ENCODE measurements at places on chromosomes 12 and 14.

DNA sequence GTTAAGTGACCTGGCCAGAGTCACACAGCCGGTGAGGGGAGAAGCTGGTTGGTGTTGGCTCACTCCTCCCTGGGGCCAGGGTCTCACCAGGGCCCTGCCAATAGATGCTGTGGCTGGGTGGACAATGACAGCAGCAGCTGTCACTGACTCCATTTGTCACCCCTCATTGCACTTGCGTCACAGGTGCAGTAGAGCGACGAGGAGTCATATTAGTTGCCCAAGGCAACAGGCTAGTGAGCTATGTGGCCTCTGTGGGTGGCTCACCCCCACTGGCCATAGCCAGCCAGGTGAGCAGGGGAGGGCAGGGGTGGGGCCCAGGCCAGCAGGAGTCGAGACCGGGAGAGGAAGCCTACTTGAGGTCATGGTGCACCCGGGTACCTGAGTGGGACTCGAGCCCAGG lies 9.7 kb downstream of the SLC25A47 start:
- no peak for DNase-seq

- no peak for DNase-seq
Measured at GRCh38 chr12:131684015-131684725, 26.7 kb upstream of the SFSWAP start.

DNA sequence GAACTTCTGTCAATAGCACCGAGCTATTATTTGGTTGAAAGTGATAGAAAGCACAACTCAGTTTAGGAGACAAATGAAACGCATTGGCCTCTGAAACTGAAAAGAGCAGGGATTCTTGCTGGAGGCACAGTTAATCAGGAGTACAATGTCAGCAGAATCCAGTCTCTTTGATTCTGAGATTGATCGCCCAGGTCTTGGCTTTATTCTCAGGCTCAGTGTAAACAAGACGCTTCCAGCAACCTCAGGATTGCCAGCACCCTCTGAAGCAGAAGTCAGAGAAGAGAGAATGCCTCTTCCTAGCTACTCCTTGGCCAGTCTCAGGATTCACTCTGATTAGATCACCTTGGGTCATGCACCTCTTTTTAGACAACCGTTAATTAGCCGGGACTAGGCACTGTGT lies 11.8 kb upstream of the OTUB2 start:
- DNase-seq: no peak

DNA sequence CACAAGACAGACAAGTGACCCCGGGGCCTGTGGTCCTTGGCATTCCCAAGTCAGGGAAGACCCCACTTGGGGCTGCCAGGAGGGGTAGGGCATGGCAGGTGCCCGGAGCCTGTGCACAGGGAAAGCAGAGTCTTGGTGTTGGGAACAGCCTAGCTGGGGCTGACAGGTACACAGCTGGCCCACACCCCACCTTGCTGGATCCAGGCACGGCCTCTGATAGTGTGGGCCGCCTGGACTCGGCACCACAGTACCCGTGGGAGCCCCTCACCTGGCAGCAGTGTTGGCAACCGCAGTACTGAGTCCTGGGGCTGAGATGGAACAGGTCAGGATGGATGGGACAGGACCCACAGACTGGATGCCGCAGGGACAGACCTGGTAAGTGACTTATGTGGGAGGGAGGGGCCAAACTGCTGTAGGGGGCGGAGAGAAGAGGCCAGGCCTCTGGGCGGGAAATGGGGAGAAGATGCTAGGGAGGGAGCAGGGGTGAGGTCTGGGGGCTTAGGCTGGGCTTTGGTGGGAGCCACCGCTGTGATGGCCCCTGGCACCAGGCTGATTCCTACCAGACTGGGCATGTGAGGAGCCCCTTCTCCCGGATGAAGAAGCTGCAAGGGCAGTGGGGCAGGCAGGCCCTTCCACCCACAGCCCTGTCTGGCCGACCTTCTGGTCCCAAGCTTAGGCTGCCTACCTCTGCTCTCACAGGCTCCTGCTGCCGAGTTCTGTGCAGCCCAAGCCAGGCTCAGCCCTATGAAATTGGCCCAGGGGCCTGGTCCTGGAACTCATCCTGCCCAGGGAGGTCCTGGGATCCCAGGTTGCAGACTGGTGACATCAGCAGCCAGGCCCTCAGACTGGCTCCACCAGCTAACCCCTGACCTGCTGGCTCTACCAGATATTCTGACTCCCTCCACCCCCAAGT lies at the start of gene TGM1:
Gene TGM1 (minus strand): TSS at position 357 of the 913 bp plus-strand sequence. CDS start 825 bp downstream, outside the sequence.
- DNase-seq: no peak

GRCh38 chr12:112677050-112677765 lies 114.3 kb upstream of the RPH3A start:
- DNase-seq: no peak

DNA sequence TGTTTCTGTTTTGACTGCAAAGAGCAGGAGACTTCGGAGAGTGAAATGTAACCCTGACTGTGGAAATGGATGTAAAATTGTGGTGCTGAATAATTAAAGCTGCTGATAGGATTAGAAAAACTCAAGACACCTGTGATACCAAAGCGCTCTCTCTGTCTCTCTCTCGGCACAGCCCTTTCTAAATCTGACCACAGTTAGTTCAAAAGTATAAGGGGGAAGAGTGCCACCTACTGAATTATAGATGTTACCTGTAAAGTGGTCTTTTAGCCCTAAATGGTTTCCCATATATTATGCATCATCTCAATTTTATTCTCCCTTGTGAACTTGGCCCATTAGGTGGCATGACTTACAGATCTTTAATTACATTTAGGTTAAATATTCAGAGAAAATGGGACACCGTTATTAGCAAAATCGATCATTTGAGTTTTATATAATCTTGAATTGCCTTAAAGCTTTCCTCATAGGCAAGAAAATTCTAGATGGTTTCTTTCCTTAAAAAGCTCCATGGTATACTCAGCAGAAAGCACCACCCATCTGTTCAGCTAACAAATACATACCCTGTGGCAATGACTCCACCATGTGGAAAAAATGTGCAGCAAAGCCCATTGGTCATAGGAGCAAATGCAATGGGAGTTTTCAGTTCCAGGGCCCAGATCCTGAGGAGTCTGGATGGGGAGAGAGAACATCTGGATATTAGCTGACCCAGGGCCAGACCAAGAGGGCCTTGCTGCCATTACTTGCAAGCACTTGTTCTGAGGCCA lies 18.1 kb downstream of the RFC5 start:
- no peak for DNase-seq

- no peak for DNase-seq
Measured at GRCh38 chr12:117047810-117048584, 51.2 kb downstream of the TESC start.

- peak; percentile 9 for DNase-seq
Measured at GRCh38 chr14:92615451-92615850, 101.9 kb downstream of the RIN3 start.

GRCh38 chr14:67357186-67357968 lies 2.2 kb downstream of the ATP6V1D start:
- no peak for DNase-seq

- DNase-seq: no peak
Measured at GRCh38 chr14:44981198-44981597, 19.2 kb downstream of the TOGARAM1 start.

GRCh38 chr14:30125322-30125979 lies 197.8 kb upstream of the PRKD1 start:
- DNase-seq: no peak

DNA sequence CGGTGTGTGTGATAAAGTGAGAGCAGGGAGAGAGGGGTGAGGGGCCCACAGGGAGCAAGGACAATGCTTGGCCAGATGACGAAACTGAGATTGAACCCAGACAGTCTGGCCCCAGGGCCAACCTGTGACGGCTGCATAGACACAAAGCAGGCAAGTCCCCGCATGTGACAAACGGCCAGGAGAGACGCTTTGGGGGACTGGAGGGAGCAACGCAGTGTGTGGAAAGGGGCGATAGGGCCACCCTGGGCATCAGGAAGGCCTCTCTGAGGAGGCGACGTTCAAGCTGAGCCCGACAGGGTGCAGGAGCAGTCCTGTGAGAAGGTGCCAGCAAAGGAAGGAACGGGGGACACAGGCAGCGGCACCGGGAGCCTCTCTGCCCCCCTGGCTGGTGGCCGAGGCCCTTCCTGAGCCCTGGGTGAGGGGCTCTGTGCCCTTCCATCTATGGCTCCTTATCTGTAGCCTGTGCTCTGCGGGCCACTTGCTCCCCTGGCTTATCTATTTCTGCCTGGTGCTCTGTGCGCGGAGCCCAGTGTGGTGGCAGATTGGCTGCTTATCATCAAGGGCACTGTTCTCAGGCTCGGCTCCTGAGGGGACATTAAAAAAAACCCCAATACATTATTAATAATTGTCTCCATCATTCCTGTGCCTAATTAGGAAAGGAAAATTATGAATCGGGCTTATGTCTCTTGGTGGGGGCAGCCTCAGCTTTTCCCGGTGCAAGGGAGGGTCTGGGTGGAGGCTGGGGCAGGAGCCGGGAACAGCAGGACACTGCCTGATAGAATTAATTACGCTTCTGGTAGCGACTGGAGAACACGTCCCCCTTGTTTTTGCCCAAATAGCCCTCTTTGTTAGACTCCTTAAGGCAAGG lies 39.8 kb downstream of the PRIMA1 start:
- no peak for DNase-seq

GRCh38 chr12:75591628-75592027 lies 80.2 kb upstream of the KRR1 start:
- no peak for DNase-seq

GRCh38 chr14:37932008-37932407 lies 275.7 kb upstream of the SSTR1 start:
- no peak for DNase-seq

GRCh38 chr14:51928568-51928967 lies 60.8 kb upstream of the RTRAF start:
- DNase-seq: no peak

- DNase-seq: no peak
Measured at GRCh38 chr14:91649930-91650329, 82.0 kb downstream of the CATSPERB start.

DNA sequence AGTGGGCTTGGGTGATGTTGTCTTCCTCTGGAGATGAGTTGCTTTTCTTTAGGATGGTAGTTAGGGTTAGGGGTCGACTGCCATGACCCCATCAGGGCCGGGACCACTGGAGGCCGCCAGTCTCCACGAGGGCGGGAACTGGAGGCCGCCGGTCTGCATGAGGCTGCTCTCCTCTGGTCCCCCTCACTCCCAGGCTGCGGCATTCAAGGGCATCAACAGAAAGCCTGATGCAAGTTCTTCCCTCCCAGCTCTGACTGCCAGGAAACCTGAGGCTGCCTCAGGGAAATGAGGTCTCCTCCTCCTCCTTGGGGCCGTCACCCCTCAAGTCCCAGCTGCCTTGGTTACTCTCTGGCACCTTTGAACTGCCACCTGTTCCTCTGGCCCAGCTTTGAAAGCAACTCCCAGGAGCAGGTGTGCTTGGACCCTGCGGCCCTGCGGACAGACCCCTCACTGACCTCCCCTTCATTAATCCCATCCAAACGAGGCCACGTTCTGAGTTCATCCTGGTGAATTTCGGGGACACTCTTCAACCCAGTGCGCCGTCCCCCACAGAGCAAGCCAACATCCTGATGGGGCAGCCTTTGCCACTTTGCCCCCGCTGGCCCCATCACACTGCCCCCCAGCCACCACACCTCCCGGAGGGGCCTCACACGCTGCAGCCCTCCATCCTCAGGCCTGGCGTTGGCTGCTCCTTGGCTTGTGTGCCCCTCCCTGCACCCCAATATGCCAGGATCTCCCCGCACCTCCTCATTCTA lies 37.2 kb upstream of the FBRSL1 start:
- DNase-seq: no peak

DNA sequence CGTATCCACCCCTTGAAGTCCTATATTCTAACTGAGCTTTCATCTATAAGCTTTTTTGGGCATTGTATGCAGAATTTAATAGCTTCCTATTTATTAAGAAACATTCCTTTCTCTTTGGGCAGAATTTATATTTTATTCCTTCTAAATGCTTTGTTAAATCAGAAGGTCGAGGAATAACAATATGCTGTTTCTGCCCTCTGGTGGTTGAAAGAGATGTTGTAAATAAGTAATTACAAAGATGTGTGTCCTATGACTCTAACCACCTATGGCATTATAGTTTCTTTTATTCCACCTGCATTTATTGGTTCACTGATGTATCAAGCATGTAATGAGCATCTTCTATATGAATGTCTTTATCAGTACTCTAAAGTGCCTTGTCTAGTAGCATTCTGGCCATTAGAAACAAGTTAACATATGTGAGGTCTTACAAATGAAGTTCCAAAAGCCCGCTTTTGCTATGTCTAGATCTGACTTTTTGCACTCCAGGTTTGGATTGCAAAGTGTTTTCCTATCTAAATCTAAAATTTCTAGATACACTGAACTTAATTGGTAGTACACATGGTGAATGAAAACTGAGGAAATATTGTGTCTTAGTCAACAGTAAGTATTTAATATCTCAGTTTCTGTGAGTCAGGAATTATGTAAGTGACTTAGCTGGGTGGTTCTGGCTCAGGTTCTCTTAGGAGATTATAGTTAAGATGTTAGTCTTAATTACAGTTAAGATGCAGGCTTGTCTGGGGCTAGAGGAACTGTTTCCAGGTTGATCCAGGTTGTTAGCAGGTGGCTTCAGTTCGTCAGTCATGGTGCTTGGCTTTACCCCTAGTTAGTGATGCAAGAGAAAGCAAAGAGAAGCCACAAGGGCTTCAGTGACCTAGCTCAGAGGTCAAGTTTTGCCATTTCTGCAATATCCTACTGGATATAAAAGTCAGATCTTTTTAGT lies 57.5 kb downstream of the PLEKHA5 start:
- no peak for DNase-seq

DNA sequence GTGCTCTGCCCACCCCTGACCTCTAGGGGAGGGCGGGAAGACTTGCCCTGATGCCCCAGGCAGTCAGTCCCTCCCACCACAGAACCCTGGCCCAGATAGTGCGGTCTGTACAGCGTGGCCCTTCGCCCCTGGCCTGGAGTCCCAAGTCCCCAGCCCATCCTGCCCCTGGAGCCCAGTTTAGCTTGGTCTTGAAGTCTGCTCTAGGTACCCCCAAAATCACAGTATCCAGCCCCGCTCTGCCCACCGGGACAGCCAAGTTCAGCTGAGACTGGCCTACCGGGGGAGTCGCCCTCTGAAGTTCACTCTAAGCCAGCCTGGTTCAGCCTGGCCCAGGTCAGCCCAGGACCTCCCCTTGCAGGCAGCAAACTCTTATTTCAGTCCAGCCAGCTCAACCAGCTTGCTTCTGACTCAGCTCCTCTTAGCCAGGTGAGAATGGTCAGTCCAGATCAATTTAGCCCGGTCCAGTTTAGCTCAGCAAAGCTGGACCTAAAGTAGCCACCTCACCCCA lies 75.9 kb downstream of the TMEM121 start:
- DNase-seq: no peak

DNA sequence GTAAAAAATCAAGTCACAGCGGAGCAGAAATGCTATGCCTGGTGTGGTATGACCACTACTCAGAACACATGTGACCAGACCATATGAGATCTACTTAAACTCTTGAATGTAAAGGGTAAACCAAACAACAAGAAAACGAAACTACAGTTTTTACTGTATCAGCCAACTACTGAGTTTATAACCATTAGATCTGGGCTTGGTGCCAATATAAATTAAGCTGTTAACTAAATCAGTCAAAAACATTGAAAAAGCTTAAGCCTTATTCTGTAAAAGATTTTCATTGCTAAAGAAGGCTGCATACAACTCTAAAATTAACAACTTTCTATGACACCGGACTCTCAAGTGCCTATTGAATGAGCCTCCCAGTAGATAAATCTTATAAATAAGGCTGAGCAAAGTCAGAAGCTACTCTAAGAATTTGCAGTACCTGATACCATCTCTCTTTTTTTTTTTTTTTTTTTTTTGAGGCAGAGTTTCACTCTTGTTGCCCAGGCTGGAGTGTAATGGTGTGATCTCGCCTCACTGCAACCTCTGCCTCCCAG lies 35.4 kb downstream of the SPTLC2 start:
- DNase-seq: no peak

All from stimulated activated CD4-positive, alpha-beta T cell treated with anti-CD3 and anti-CD28 coated beads, Interleukin-1b, Interleukin-23, amount 100 ng/mL, for 24 hours (primary cell).